ENCODE measurements at places on chromosomes 1 and 21.

- DNase-seq = no peak
Measured at GRCh38 chr1:87149241-87150041, 179.2 kb upstream of the LMO4 start.

DNA sequence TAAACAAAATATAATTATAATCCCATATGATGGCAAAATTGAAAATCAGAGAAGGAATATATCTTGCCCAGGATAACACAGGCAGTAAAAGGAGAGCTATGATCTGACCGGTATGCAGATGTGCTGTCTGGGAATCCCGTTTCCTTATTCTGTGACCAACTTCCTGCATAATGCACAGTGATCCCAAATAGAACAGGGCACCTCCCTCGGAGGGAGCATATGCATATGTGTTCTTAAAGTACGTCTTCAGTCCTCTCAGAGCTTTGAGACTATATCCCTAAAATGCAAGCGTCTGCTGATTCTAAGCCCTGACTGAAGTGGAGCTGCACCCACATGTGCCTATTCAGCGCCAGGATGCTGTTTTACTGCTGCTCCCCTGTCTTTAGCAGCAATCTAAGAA, 366.1 kb upstream of the PTBP2 start:
- no peak for DNase-seq

GRCh38 chr1:206558794-206559671, 51.7 kb downstream of the RASSF5 start:
- no peak for DNase-seq

- no peak for DNase-seq
Measured at GRCh38 chr1:159341736-159342135, 39.6 kb downstream of the FCER1A start.

All from astrocyte of the cerebellum (primary cell).